HuH-7.5 (cell line): ENCODE measurements at places on chromosomes 12 and 14.

GRCh38 chr12:76444408-76444984 is 96.3 kb upstream of the BBS10 start:
- no peak for DNase-seq

DNA sequence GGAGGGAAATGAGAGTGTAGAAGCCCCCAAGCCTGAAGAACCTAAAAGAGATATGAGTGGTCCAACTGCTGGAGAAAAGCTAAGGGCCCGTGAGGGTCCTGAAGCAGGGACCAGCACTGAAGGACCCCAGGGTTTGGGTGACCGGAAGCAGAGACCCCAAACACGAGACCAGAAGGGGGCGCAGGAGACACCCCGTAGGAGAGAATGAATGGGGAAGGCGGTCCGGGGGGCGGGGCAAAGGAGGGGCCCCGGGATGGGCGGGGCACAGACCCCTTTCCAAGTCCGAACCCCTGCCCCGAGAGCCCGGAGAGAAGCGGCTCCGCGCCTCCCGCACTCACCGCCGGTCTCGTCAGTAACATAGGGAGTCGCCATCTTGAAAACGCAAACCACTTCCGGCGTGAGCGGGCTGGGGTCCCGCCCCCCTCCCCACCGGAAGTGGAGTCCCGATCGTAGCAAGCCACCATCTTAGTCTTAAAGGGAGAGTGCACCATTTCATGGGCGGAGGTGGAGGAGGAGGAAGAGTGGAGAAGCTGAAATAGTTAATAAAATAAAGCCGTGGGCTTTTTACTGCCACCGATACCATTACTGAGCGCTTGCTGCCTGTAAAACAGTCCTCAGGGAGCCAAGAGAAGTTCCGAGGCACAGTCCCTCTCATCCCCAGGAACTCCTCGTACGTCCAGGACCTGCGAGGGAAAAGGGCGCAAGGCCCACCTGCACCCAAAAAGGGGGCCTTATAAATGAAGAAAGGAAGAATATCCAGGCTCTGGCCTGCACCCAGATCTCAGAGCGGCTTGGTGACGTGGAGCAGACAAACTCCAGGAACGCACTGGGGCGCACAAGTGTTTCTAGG is 731 bp downstream of the PYM1 start:
- DNase-seq, result peak; percentile 95

DNA sequence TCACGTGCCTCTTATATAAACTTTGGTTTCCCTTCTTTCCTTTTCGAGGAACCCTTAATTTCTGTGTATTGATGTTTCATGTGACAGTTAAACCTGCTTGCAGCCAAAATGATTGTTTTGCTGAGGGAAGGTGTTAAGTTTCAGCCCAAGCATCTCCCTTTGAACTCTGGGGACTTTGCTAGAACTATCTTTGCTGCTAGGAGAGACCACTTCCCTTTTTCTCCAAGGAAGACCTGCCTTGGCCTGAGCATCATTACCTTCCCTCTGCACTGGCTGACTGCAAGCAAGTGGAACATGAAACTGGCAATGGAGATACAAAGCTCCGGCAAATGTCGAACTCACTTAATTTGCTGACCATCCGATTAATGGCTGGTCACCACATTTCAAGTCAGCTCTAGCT is 192.8 kb downstream of the GRIN2B start:
- DNase-seq, result no peak

DNA sequence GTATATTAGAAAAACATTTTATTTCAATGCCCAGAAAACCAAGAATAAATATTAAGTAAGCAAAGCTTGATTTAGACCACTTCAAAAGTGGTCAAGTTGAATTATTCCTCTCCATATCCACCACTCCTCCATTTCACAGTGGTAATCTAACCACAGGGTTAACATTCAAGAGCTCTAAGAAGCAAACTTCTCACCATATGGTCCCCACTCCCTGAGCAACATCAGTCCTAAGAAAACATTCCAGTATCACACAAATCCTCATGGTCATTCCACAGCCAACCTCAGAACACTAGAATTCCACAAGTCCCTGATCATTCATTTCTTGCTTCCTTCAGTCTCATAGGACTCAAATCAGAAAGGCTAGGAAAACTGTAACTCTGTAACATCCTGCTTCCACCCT is 47.9 kb downstream of the ST8SIA1 start:
- DNase-seq, result no peak

- DNase-seq, result no peak
Measured at GRCh38 chr14:71594821-71595220, 337.4 kb upstream of the RGS6 start.

- DNase-seq, result no peak
Measured at GRCh38 chr12:64501486-64501885, 49.6 kb downstream of the TBK1 start.

- DNase-seq, result no peak
Measured at GRCh38 chr12:63029676-63030075, 94.7 kb upstream of the PPM1H start.

DNA sequence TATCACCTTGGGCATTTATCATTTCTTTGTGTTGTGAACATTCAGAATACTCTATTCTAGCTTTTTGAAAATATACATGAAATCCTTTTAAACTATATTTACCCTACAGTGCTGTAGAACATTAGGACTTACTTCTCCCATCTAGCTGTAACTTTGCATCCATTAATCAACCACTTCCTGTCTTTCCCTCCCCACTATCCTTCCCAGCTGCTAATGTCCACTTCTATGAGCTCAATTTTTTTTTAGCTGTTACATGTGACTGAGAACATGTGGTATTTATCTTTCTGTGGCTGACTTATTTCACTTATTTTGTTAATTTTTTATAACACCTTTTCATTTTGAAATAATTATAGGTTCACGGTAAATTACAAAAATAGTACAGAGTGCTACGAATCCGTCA is 136.0 kb downstream of the LMNTD1 start:
- DNase-seq, result no peak

GRCh38 chr14:93716002-93716745 is 72.1 kb downstream of the PRIMA1 start:
- DNase-seq, result no peak

DNA sequence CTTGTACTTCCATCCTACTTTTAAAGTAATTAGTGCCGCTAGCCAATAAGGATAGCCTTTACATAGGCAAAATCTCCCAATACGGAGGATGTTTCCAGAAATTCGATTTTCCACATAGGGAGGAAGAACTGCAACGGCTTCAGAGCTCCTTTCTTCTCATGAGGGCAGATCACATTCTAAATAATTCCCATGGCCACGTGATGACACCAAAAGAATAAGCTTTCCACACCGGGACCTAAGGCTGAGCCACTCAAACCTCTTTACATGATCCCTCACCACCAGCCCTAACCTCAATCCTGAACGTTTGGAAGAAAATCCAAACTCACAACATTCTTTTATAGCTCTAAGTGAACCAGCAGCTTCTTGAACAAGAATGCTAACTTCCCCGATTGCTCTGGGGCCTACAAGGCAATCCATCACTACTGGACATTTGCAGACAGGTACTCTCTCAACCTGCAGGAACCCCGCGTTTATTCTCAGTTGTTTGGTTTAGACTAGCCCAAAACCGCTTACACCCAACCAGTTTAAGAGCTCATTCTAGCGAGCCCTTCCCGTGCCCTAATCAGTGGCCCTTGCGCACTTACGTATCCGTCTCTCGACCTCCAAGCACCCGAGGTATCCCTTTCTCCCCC is 884 bp downstream of the CAPRIN2 start:
- no peak for DNase-seq

- DNase-seq, result no peak
Measured at GRCh38 chr12:45587012-45587411, 142.5 kb upstream of the ARID2 start.

DNA sequence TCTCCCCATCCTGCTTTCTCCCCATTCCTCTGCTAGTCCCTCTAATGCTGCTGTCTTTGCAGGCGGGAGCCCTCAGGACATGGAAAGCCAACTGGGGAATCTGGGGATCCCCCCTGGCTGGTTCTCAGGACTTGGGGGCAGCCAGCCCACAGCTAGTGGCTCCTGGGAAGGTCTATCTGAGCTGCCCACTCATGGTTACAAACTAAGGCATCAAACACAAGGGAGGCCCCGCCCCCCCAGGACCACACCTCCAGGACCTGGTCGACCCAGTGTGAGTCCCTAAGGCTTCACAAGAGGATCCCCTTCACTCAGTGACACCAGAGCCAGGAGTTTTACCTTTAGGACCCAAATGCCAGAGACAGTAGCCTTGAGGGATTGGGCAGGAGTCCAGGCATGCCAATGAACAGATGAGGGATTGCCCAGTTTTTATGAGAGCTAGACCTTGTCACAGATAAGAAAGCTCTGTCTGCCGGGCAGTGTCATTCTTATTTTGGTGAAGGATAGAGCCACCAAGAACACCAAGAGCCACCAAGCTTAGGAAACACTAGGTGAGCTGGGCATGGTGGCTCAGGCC is 8.0 kb upstream of the CPNE6 start:
- no peak for DNase-seq

- DNase-seq, result no peak
Measured at GRCh38 chr12:91567100-91567485, 384.5 kb upstream of the DCN start.

DNA sequence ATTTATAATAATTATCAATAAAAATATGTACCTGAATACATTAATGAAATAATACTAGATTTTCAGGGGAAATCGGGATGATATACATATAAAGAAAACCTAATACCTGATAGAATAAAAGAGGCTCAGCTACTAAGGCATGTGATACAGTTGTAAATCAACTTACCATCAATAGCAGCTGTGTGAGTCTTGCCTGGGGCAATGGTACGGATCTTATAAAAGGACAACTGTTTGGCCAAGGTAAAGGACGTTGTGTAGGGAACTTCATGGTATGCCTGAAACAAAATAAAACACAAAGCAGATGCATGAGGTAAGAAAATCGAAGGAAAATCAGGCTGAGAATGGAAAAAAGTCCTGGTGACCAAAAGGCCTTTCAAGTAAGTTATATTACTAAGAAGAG is 25.4 kb downstream of the NEK9 start:
- DNase-seq, result no peak
